ENCODE measurements at places on chromosomes 1 and 21. TPM values are rescaled to one million over a fixed set of nuclear protein-coding genes. Genes with fewer than 3 reads are reported as not detected.

PATJ gene
- total RNA-seq, result 7.9 TPM

HUNK gene
- total RNA-seq, result not detected

TMOD4 gene
- total RNA-seq, result not detected

OPTC gene
- not detected for total RNA-seq

SELE gene
- under 0.01 TPM for total RNA-seq

TEDDM1 gene
- total RNA-seq, result not detected

PADI1 gene
- total RNA-seq, result 0.28 TPM

ARHGEF16 gene
- 0.38 TPM for total RNA-seq

PLA2G2F gene
- total RNA-seq, result not detected

OPRD1 gene
- total RNA-seq, result not detected

TOMM20 gene
- total RNA-seq, result 115 TPM

WNT9A gene
- total RNA-seq, result 0.38 TPM

BMP8B gene
- not detected for total RNA-seq

OR13G1 gene
- total RNA-seq, result not detected

BRINP3 gene
- not detected for total RNA-seq

ARHGAP30 gene
- not detected for total RNA-seq

MYBPH gene
- not detected for total RNA-seq

ACTRT2 gene
- not detected for total RNA-seq

RGS18 gene
- not detected for total RNA-seq

ZMYM1 gene
- 25.4 TPM for total RNA-seq

ATP1A4 gene
- total RNA-seq, result not detected

SH2D1B gene
- total RNA-seq, result not detected

EBNA1BP2 gene
- total RNA-seq, result 59.5 TPM

OR10T2 gene
- total RNA-seq, result not detected

UCK2 gene
- total RNA-seq, result 142 TPM

VASH2 gene
- not detected for total RNA-seq

SELENBP1 gene
- total RNA-seq, result 19.7 TPM

HAPLN2 gene
- not detected for total RNA-seq

NSUN4 gene
- 19.2 TPM for total RNA-seq

ATP6V0B gene
- total RNA-seq, result 125 TPM

ST6GALNAC5 gene
- 2.5 TPM for total RNA-seq

AKR7A3 gene
- 0.28 TPM for total RNA-seq

ITLN2 gene
- total RNA-seq, result 1.4 TPM

RAP1GAP gene
- 0.56 TPM for total RNA-seq

All from regular cardiac myocyte (primary cell).